Activated CD8-positive, alpha-beta memory T cell treated with anti-CD3 and anti-CD28 coated beads for 4 hours (primary cell): ENCODE measurements at places on chromosomes 5 and 9.
A peak's percentile ranks its signal among the peaks of the same experiment; 100 is the strongest.

GRCh38 chr9:73565833-73566465, 414.3 kb downstream of the ANXA1 start:
- no peak for DNase-seq

GRCh38 chr9:111730937-111731567, 63.7 kb downstream of the SHOC1 start:
- no peak for DNase-seq

- DNase-seq = no peak
These were observed 186.8 kb downstream of the SNX18 start for GRCh38 chr5:54704333-54704732.

- DNase-seq = no peak
These were observed 22.4 kb upstream of the TRIM52 start for GRCh38 chr5:181283347-181283746.

GRCh38 chr5:135429301-135430134, 17.6 kb downstream of the DCANP1 start:
- DNase-seq = no peak

GRCh38 chr5:35304291-35304690, 74.0 kb upstream of the PRLR start:
- no peak for DNase-seq

- no peak for DNase-seq
These were observed 58.4 kb downstream of the UGCG start for GRCh38 chr9:111955048-111955447.

DNA sequence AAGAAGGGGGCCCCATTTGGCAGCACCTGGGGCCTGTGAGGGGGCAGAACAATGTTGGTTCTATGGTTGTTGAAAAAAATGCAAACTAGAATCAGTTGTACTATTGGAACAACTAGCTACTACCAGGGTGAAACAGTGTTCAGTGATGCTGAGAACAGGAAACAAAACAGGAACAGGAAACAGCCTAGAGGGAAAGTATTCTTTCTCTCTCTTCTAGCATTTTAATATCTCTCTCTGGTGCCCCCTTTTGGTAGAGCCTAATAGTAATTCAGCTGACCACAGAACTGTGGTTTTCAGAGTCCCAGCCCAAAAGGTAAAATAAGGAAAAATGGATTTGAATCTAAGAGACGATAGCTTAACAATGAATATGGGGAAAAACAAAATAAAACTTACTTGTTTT, 138.0 kb upstream of the KCNN2 start:
- DNase-seq = no peak

- no peak for DNase-seq
These were observed 658.4 kb downstream of the EFNA5 start for GRCh38 chr5:107012371-107012770.

GRCh38 chr9:74846766-74847165, 41.0 kb downstream of the TRPM6 start:
- no peak for DNase-seq

GRCh38 chr5:136276946-136277345, 84.0 kb upstream of the SMIM32 start:
- no peak for DNase-seq

GRCh38 chr9:94586316-94586715, 7.3 kb downstream of the FBP2 start:
- no peak for DNase-seq

- DNase-seq = no peak
These were observed 28.9 kb downstream of the HABP4 start for GRCh38 chr9:96478829-96479371.

DNA sequence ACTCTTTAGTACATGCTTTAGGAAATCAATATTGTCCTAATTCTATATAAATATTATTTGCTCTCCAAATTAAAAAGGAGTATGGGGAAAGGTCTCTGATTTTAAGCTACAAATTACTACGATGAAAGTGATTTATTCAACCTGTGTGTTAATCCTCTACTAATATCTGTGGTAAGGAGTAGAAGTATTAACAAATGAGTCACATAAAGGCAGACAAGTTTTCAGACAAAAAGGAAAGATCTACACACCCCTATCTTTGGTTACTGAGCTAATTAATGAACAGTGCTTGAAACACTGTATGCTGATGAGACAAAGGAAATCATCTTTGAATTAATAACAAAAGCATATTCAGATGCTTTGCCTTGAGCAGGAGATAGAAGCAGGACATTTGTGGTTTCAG, 15.9 kb downstream of the LOX start:
- DNase-seq = no peak

GRCh38 chr5:67166460-67167285, 29.9 kb downstream of the CD180 start:
- DNase-seq = peak; percentile 34

- DNase-seq = no peak
These were observed 155.8 kb downstream of the DRD1 start for GRCh38 chr5:175288048-175288621.

GRCh38 chr9:98971915-98972223, 28.2 kb downstream of the COL15A1 start:
- no peak for DNase-seq

DNA sequence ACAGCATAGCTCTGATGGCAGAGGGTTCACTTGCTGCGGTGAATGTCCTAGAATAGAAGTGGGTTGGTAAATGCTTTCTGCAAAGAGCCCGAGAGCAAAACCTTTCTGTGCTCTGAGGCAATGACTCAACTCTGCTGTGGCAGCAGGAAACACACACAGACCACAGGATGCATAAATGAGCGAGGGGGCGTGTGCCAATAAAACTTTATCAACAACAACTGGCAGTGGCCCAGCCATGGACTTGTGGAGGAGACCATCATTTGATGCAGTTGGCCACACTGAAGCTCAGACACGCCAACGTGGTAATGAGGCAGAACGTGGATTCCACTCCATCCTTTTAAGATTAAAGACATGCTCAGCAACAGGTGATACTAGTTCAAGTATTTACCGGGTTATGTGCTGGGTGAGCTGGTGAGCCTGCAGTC, 6.8 kb downstream of the MRPL36 start:
- peak; percentile 51 for DNase-seq

GRCh38 chr5:61234019-61234418, 71.8 kb upstream of the SMIM15 start:
- no peak for DNase-seq

- DNase-seq = no peak
These were observed 34.2 kb upstream of the TGFBR1 start for GRCh38 chr9:99070681-99071080.

DNA sequence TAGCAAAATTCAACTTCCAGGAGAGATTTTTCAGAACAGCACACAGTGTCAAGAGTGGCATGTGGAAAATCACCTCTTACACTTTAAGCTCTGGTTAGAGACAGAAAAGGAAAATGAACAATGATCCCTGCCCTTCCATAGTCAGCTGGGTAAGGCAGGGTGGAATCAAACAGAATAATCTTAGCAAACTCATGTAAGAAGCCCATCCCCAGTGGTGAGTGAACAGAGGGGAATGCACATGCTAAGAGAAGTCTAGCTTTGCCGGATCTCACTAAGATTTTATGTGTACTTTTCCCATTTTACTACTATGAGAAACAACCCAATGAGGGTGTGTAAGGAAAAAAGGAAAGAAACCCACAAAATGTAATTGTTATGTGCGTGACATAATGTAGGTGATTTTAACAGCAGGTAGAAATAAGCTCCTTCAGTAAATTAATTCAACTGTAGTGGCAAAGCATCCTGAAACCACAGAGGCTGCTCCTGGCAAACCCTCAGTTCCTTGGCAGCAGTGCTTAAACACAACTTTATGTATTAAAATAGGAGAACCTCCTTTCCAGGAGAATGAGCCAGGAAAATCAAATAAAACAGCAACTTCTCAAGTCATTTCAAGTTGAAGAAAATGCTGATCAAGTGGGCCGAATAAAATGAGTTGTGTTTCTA, 366.0 kb upstream of the TRPC7 start:
- DNase-seq = no peak

GRCh38 chr9:8872802-8873201, 1073.2 kb upstream of the DMAC1 start:
- no peak for DNase-seq

GRCh38 chr5:93790401-93790800, 49.0 kb upstream of the POU5F2 start:
- no peak for DNase-seq

DNA sequence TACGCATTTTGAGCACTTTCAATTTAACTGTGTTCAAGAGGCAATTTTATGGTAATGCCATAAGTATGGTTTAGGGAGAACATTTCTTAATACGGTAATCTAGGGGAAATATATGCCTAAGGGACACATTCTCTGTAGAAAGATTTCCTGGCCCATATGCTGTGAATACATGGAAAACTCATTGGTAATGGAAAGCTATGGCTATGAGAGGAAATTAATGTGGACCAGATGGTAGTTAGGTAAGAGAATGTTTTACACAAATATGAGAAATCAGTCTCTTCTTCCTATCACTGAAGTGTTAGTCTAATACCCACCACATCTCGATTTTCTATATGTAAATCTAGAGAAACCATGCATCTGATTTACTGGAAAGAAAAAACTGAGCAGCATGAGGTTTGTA, 105.0 kb downstream of the SEMA6A start:
- DNase-seq = no peak

- DNase-seq = no peak
These were observed 25.9 kb downstream of the KCTD16 start for GRCh38 chr5:144196612-144197011.

- DNase-seq = peak; percentile 4
These were observed 16.9 kb upstream of the FBP1 start for GRCh38 chr9:94656200-94656599.
